Left ventricle myocardium inferior (tissue), 1 donor: ENCODE measurements at places on chromosomes 1 and 21.

DNA sequence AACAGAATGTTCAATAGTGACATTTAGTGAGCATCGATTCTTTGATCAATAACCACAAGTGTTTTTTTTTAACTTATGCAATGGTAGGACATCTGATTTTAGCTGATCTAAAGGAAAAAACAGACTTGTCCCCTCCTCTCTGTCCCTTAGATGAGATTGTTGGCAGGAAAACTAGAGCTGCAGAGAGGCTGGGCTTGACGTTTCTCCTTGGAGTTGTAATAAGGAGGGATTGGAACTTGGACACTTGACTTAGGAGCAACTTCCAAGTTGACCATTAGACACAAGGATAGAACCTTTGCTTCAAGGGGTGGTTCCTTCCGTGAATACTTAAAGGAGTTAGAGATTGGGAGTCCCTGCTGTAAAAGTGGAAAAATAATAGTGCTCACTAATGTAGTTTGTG is 49.9 kb downstream of the KAZN start:
- H3K27ac ChIP-seq, result no peak overlapping the region
- DNase-seq, result no peak
- no peaks in the 10 kb centered on the region for H3K36me3 ChIP-seq

DNA sequence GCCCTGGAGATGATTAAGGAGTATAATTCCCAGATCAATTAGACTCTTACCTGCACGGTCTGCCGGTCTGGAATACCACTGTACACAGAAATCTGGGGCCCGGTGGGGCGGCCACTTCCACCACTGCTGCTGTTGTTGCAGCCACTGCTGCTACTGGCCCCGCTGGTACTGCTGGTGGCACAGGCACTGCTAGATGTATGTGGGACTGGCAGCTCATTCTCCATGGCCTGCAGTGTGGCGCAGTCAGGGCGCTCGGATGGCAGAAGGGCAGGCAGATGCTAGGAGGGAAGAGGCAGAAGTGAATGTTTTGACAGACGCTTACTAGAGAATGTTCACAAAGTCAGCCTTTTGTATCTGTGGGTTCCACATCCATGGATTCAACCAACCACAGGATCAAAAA is 54.4 kb upstream of the A3GALT2 start:
- peaks cover 7% of the 10 kb centered on the region for H3K36me3 ChIP-seq
- no peaks in the 10 kb centered on the region for H3K27me3 ChIP-seq
- H3K4me1 ChIP-seq, result peaks cover 61% of the 10 kb centered on the region
- peak overlapping the region; percentile 73 for H3K27ac ChIP-seq

- H3K36me3 ChIP-seq, result no peaks in the 10 kb centered on the region
- DNase-seq, result no peak
- peaks cover 45% of the 10 kb centered on the region for H3K27me3 ChIP-seq
- no peaks in the 10 kb centered on the region for H3K4me1 ChIP-seq
- no peak overlapping the region for H3K27ac ChIP-seq
Observed at GRCh38 chr21:45607021-45607908, 36.3 kb upstream of the PCBP3 start.

DNA sequence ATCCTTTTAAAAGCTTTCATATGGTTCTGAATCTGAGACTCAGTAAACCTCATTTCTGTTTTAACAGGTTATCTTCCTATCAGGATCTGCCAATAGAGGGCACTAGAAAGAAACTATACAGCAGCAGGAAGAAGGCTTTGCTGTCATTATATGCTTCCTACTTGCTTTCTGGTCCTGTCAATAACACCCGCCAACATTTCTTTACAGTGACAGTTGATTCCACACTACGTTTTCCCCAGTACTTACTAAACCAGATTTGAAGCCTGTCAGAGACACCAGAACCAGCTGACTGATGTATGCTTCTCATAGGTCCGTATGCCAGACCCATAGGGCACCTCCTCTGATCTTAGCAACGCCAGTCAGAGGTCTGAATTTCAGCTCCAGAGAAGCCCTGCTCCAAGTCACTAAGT is 341.0 kb upstream of the NEGR1 start:
- no peaks in the 10 kb centered on the region for H3K27me3 ChIP-seq
- H3K36me3 ChIP-seq, result no peaks in the 10 kb centered on the region
- no peak for DNase-seq
- no peak overlapping the region for H3K27ac ChIP-seq

GRCh38 chr1:54546651-54547401 is 1.2 kb upstream of the ACOT11 start:
- H3K27ac ChIP-seq, result peak overlapping the region; percentile 85
- peaks cover 52% of the 10 kb centered on the region for H3K4me1 ChIP-seq
- H3K36me3 ChIP-seq, result no peaks in the 10 kb centered on the region
- DNase-seq, result no peak

DNA sequence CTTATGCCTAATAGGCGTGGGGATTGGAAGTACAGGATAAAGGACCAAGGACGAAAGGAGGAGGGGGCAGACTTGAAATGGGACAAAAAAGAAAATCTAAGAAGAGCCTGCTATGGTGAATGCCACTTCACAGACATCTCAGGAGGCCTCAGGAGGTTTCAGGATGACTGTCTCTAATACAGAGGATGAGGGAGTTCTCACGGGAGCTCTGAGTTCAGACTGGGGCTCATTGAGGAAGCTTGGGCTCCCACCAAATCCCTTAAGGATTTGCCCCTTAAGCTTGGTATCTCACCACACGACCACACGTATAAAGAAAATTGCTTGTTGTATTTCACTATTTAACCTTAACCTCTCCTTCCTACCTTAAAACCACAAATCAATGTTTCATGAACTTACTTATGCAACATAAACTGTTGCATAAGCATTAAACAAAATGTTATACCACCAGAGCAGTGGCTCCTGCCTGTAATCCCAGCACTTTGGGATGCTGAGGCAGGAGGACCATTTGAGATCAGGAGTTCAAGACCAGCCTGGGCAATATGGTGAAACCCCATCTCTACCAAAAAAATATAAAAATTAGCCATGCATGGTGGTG is 12.4 kb downstream of the SLC30A1 start:
- no peak for DNase-seq
- H3K4me3 ChIP-seq, result no peak overlapping the region
- no peaks in the 10 kb centered on the region for H3K27me3 ChIP-seq
- no peak overlapping the region for H3K27ac ChIP-seq
- H3K36me3 ChIP-seq, result no peaks in the 10 kb centered on the region
- H3K4me1 ChIP-seq, result no peaks in the 10 kb centered on the region
